Stimulated activated CD8-positive, alpha-beta memory T cell treated with anti-CD3 and anti-CD28 coated beads, Interleukin-15, amount 100 ng/mL, for 24 hours (primary cell): ENCODE measurements at places on chromosomes 3 and 15.

DNA sequence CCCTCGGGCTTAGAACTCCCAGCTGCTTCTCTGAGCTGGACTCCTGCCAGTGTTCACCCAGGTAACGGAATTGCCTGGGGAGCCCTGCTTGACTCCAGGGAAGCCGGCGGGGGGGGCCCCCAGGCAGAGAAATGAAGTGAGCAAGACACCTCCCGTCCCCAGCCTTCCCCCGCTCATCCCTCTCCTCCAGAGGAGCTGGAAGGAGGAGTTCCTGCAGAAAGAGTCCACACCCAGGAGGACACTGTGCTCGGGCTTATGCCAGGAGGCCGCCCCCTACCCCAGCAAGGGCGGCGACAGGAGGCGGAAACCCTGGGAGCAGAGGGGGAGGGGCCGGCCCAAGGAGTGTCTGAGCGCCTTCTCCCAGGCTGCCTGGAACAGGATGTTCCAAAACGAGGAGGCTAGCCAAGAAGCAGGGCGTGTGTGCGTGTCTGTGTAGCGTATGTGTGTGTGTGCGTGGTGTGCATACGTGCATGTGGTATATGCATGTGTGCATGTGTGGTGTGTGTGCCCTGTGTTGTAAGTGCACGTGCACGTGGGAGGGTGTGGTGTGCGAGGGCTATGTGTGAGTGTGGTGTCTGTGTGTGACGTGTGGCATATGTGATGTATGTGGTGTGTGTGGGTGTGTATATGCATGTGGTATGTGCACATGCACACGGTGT is 511.3 kb downstream of the SHQ1 start:
- DNase-seq = no peak

GRCh38 chr15:81400640-81401236 is 26.7 kb upstream of the TMC3 start:
- no peak for DNase-seq

- no peak for DNase-seq
Observed at GRCh38 chr3:180548050-180548449, 53.9 kb upstream of the TTC14 start.

DNA sequence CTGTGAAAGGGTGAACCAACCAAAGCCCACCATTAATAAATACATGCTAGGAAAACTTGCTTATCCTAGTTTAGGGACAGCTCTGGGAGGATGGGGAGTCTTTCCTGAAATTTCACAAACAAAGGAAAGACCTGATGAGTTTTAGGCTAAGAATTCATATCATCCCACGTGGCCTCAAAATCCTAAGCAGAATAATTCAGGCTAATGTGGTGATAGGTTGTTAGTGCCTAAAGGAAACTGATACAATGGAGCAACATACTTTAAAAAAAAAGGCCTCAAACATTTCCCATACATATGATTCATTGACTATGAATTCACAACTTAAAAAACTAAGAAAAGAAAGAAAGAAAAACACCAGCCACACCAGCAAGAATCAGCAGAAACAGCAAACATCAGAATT is 126.9 kb upstream of the CNTN4 start:
- no peak for DNase-seq

- DNase-seq = no peak
Observed at GRCh38 chr15:78625606-78626280, 4.9 kb upstream of the CHRNA3 start.

DNA sequence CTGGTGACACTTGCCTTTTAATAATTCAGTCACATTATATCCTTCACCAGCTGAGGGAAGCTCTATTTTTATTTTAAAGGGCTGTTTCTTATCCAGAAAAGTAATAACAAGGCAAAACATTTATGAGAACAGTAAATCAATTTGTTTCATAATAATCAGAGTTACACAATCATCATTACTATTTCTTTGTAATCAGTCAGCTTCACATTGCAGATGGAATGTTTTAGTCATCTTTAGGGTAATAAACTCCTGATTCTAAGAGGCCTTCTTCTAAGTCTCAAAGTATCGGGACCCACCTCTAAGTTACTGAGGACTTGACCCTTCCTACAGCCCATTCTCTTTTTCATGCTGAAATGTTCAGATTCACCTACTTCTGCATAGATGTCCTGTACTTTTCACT is 298.3 kb upstream of the TGFBR2 start:
- no peak for DNase-seq

- no peak for DNase-seq
Observed at GRCh38 chr15:26259581-26259980, 396.5 kb upstream of the ATP10A start.
